ENCODE measurements at places on chromosomes 2 and 18. TPM values are rescaled to one million over a fixed set of nuclear protein-coding genes. Genes with fewer than 3 reads are reported as not detected.

The PMAIP1 gene
- total RNA-seq: 15.7 TPM

DNA sequence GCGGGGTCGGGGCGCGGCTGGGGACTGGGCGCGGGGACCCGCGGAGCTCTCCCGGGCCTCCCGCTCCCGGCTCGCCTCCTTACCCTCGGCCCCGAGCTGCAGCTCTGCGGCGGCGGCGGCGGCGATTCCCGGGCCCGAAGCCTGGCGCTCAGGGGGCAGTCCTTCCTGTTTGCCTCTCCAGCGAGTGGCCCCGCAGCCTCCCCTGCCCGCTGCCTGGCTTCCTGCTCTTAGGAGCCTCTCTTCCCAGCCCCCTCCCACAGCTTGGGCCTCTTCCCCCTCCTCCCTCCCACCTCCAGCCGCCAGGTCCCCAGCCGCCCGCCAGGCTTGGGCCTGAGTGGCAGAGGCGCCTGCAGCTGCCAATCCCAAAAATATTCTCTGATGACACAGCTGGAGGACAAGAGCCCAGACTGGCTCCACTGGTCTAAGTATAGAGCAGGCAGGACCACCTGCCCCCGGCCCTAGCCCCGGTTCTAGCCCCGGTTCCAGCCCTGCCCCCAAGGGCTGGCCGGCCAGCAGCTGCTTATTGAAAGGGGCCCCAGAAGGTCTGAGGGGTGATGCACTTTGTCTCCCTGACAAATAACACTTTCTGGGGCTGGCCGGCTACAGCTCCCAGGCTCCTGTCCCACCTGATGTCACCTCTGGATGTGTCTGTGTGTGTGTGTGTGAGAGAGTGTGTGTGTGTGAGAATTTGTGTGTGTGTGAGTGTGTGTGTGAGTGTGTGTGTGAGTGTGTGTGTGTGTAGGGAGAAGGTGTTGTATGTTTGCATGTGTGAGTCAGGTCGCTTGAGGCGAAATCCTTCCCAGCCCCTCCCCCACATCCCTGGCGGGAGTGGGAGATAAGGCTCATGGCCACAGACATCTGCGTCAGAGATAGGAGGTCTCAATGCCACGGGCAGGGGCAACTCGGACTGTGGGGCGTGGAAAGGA lies at the start of gene OBSL1:
Gene OBSL1 (minus strand): TSS at position 229 of the 926 bp plus-strand sequence. CDS start 307 bp downstream, outside the sequence.
- DNase-seq: peak; percentile 81

The LCT gene
- not detected for total RNA-seq

DNA sequence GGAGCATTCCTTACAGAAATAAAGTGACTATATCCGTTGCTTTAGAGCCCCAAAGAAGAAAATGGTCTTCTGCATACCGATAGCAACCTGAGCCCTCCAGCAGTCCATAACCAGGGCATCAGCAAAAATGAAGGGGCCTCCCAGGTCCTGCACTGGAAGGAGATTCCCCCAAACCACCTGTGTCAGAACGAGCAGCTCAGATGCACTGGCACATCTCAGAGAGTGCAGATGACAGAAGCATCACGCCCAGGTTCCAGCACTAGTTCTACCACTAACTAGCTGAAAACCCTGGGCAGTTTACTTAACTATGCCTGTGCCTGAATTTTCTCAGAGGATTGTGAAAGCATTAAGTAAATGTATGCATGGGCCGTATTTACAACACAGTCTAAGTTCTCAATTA lies 466.7 kb upstream of the MYT1L start:
- DNase-seq: no peak

GRCh38 chr2:38835015-38835601 lies 40.6 kb downstream of the DHX57 start:
- DNase-seq: peak; percentile 29

The SFTPB gene
- not detected for total RNA-seq

DNA sequence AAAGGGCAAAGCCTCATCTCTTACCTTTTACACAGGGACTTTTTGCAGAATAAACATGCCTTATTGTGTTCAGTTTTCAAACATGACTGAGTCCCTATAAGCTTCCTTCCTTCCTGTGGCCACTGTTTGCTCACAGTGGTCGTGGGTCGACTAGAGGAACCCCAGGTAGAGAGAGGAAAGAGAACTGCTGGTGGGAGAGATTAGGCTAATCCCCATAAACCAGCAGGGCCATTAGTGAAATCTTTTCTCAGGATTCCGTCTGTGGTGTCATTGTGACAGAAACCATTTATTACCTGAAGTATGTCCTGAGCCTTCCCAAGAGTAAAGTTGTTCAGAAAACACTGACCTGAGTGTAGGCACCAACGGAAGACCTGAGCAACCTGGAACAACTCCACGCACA lies 21.3 kb upstream of the BOD1L2 start:
- no peak for DNase-seq

DNA sequence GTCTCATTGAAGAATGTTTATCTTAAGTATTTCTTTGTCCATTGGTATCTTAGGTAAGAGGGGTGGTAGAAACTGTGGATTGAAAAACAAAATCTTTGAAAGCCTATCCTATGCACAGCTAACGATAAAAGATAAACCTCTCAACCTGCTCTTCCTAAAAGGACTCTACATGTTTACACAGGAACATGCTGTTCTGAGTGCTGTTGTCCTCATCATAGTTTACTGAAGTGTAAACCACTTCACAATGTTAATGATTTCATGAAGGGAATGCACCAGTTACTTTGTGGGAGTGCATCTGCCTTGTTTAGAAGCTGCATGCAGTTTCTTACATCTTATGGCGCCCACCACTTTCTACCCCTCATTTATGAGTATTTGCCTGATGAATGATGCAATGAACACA lies 1.2 kb downstream of the ACMSD start:
- no peak for DNase-seq

- DNase-seq: no peak
These were observed 93.0 kb downstream of the MAPRE2 start for GRCh38 chr18:35134190-35134730.

DNA sequence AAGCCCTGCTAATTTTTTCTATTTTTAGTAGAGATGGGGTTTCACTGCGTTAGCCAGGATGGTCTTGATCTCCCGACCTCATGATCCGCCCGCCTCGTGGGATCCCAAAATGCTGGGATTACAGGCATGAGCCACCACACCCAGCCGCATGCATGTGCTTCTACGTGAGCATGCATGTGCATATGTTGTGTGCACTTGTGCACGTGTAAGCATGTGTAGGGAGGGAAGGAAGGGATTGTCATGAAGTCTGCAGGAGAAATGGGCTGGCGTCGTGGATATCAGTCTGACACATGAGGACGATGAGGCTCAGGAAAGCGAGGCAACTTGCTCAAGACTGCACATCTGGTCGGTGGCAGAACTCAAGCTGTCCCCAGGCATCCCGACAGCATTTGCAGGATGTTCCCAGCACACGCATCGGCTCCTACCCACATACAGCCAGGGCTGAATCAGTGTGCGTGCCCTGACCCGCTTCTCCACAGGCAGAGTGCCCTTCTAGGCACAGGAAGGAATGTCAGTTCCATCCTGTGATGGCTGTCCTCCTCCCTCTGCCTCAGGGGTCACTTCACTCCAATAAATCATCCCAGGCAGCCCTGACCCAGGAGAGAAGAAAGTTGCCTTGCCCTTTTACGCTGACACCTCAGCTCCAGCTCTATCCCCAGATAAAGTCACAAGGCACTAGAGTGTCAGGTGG lies 49.9 kb upstream of the SLC14A2 start:
- DNase-seq: no peak

GRCh38 chr2:240412975-240413812 lies 22.3 kb upstream of the GPC1 start:
- DNase-seq: no peak

The CCDC141 gene
- 3.7 TPM for total RNA-seq

DNA sequence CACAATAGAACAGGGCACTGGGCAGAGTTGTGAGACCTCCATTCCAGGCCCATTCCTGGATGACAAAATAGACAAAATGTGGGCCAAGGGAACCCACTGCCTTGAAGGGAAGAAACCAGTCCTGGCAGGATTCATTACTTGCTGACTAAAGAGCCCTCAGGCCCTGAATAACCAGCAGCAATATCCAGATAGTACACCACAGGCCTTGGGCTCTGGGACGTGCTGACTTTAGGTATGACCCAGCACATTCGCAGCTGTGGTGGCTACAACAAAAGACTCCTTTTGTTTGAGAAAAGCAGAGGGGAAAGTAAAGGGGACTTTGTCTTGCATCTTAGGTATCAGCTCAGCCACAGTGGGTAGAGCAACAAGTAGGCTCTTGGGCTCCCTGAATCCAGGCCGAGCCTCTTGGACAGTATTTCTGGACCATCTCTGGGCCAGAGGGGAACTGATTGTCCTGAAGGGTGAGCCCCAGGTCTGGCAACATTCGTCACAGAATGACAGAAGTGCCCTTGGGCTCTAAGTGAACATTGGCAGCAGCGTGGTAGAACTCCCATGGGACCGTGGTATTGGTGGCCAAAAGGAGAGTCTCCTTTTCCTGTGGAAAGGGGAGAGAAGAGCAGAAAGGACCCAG lies 89.9 kb upstream of the CD226 start:
- DNase-seq: no peak

The EPB41L3 gene
- total RNA-seq: under 0.01 TPM

All from LHCN-M2 (cell line).